ENCODE measurements at places on chromosomes 7 and 10.

DNA sequence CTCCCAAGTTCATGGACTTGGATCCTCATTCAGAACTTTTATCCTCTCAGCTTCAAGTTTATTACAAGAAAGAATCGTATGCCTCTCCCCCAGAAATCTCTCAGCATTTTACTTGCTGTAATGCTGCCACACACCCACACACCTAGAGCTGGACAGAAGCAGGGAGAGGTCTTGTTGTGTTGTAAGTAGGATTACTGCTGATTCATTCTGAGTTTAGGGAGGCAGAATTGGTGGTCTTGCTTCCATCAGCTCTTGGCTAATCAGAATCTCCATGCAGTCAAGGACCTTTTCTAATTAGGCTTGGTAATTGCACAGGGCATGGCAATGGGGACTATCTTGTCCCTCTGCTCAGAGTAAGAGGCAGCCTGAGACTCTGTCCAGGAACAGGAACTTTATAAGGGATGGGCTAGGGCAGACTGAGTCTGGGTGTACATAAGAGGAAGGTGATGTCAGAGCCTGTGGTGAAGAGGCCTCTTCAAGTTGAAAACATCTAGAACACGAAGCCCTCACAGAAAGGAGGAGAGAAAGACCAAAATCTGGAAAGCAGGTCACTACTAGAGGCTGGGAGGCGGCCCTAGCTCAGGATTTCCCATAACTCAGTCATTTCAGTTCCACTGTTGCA lies 7.0 kb upstream of the PTPRE start:
- DNase-seq, result no peak

GRCh38 chr10:114925587-114926586 lies 12.1 kb upstream of the TRUB1 start:
- no peak for DNase-seq

DNA sequence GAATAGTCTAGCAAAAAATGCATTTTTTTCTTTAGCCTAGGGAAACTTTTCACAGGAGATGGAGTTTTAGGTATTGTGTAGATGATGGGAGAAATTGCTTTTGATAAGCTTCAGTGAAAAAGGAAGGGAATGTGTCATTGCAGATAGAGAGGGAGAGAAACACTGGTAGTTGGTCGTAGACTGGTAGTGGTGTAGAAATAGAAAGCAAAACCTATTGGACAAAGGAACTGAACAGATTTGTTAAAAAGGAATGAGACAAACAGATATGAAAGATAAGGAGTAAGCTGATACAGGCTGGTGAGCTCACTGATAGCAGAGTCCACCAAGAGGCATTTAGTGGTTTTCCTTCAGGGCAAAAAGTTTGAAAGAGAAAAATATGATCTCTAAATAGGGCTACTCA lies 94.3 kb downstream of the ZEB1 start:
- DNase-seq, result no peak

DNA sequence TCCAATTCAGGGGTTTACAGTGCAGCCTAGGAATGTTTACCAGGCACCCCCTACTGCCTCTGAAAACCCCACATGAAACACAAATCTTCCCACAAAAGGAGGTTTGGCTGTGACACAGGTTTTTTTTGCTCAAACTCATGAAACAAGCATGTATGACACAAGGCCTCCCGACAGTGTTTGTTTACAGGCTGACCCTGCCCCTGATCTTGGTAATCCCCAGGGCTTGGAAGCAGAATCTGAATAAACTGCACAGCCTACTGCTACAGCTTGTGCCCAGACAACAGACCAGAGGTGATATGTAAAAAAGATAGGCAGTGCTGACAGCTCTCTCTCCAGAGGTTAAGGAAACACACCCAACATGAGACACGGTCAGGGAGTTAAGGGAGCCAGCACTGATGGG lies 184.2 kb downstream of the KMT2E start:
- no peak for DNase-seq

DNA sequence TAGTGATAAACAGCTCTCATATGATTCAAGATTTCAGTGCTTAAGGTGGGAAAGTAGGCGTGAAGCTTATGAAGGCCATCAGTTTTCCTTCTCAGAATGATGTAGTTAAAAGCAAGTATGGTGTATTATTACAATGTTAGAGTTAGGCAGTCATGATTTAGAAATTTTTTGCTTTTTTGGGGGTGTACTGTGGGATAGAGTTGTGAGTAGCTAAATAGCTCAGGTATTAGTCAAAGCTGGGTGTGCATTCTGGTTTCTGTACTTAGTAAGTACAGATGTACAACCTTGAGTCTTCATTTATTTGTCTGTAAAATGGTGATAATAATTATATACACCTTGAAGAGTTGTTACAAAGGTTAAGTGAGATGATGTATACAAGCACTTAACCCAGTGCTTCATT lies 52.2 kb downstream of the R3HCC1L start:
- no peak for DNase-seq

GRCh38 chr7:70259502-70259901 lies 661.2 kb downstream of the AUTS2 start:
- DNase-seq, result no peak

DNA sequence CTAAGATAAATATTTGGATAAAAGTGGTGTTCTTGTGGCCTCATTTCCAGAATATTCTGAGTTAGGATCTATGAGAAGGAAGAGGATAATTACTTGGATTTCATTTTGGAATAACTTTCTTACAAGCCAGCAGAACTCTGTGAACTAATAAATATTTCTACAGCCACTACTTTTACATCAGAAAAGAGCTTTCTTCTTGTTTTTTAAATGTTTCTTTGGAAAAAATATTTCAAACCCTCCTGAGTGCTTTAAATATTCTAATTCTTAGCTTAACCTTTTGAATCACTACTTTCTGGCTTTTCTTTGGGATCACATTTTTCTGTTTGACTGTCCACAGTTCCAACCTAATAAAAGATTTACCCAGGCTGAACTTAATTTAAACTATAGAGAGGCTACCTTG lies 279.2 kb upstream of the PHYHIPL start:
- no peak for DNase-seq

- DNase-seq, result no peak
These were observed 9.5 kb downstream of the ACTR1A start for GRCh38 chr10:102492983-102493382.

DNA sequence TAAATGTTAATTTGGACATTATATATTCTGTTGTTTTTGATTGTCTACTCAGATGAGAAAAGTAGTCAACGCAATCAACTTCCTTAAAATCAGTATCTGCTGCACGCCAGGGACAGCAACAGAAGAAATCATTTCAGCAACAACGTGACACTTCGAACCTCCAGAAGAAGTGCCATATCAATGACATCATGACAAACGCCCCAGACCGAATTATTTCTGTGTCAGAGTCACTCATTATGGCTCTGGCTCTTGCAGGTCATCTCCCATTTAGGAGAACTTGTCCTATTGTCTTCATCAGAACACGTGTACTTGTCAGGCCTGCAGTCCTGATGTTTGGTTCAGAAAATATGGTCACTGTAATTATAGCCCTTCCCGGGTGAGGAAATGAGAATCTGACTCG lies 276.3 kb downstream of the ADARB2 start:
- DNase-seq, result no peak

DNA sequence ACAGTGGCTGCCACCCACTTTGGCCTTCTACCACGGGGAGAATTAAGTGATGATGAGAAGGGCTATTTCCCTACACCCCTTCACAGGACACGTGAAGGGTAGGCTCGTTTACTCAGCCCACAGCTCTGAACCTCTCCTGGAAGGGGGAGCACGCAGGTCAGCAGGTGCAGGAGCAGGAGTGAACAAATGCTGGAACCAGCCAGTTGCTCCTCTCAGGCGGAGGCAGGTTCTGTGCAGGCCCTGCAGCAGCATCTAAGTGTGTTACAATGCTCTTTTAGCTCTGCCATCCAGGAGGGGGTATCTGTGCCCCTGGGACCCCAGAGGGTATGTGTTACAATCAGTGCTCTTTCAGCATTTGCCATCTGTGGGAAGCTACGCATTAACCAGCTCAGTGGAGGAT lies 61.2 kb downstream of the AHR start:
- no peak for DNase-seq

DNA sequence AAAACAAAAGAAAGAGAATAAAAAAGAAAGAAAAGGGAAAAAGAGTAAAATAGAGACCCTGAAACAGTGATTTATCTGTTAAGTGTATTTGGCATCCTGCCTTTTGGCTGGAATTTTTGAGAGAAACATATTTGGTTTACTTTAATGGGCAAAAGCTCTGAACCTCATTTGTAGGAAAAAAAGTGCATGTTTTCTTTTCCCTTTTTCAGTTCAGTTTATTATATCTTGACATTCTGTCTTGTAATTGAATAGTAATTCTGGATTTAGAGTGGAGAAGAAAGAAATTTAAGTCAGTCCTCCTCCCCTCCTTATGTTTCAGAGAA lies 69.5 kb downstream of the ARID5B start:
- DNase-seq, result no peak

DNA sequence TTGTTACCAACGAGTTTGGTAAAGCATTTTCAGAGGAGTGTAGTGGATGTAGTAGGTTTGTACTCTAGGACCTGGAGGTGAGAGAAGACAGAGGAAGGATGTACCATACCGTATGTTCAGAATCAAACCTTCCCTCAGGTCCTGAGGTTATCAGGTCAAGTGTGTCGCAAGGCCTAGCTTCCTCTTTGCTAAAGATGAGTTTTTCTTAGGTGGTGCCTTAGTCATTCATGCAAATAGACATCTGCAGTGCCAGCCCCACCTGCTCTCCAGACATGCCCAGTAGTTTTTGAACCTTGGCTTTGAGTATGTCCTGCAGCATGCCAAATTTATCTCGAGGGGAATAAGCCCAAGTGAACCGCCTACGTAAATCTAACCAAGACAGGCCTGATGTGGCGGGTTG lies 71.3 kb downstream of the HDAC9 start:
- no peak for DNase-seq

DNA sequence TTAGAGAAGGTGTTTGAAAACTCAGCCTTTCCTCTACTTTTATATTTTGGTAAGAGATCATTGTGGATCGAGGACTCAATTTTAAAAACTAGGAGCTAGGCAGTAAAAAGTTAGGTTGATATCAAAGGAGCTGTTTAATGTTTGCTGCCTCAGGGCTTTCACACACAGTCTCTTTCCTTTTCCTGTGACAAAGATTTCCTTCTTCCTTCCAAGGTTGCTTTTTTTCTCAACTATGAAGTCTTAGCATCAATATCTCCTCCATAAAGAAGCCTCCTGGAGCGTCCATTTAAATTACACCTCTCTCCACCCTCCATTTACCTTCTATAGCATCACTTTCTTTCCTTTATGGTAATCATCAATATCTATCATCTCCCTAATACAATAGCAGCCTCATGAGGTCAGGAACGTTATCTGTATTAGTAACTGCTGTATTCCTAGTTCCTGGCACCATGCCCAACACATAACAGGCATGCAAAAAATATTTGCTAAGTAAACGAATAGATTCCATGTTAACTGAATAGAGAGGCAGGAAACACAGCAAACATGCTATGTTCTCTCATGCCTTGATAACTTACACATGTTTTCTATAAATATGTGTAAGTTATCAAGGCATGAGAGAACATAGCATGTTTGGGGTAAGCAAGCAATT lies 48.5 kb downstream of the GNAT3 start:
- no peak for DNase-seq

DNA sequence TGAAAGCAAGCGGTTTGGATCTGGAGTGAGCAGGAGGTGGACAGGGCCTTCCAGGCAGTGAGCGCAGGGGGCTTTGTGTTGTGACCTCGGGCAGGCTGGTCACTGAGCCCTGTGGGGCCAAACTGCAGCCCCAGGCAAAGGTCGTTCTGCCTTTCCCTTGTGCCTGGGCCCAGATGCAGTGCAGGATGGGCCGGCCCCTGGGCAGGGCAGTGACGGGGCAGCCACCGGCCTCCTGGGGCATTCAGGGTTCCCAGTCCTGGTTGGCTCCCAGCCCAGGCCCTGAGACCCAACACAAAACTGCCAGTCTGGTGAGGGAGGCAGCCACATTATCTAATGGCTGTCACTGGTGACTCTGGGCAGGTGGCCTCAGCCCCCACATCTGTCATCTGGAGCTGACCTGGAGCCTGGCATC lies 7.1 kb downstream of the ARPC1B start:
- DNase-seq, result no peak

DNA sequence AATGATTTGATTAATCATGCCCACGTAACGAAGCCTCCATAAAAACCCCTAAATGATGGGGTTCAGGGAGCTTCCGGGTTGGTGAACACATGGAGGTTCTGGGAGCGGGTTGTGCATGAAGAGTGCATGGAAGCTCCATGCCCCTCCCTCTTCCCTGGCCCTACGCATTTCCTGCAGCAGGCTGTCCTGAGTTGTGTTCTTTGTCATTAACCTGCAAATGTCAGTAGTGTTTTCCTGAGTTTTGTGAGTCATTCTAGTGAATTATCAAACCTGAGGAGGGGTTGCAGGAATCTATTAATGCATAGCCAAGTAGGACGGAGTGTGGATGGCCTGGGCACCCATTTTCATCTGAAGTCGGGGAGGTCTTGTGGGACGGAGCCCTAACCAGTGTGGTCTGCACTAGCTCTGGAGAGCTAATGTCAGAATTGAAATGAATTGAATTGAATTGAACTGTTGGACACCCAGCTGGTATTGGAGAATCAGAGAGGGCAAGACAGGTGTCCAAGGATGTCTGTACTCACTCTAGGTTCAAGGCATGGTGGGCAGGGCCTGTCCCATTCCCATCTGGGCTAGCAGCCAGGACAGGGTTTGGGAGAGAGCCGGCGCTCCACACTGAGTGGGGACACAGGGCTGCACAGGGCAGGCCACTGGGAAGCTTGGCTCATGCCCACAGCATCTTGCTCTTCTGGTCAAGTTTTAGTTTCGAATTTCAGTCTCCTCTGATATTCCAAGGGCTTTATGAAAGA lies 22.3 kb upstream of the ARHGAP22 start:
- DNase-seq, result no peak

GRCh38 chr7:26854876-26855855 lies 9.2 kb downstream of the SKAP2 start:
- DNase-seq, result no peak

GRCh38 chr10:99993701-99994689 lies 15.8 kb downstream of the DNMBP start:
- DNase-seq, result peak; percentile 33

DNA sequence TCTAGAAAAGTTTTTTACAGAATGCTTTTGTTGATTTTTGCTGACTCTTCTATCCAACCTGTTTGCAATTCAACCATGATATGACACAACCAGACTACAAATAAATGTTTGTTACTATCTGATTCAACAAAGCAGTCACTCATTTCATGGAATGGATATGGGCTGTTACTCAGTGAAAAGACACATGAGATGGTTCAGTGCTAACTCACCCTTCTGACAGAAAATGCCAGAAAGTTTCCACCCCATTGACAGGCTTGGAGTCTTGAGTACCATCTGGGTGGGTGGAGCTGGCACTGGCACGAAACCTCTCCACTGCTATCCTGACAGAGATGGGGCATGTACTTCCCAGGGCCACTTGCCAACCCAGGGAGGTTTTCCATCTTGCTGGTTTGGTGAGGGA lies 39.5 kb downstream of the RBM28 start:
- DNase-seq, result no peak

- no peak for DNase-seq
These were observed 54.7 kb downstream of the GALNT17 start for GRCh38 chr7:71186535-71187057.

Measured in effector CD4-positive, alpha-beta T cell (primary cell).